ENCODE measurements at places on chromosomes 3 and 15. TPM values are rescaled to one million over a fixed set of nuclear protein-coding genes. Genes with fewer than 3 reads are reported as not detected.
A peak's percentile ranks its signal among the peaks of the same experiment; 100 is the strongest.

- H3K4me3 ChIP-seq, result no peak overlapping the region
- no peaks in the 10 kb centered on the region for H3K4me1 ChIP-seq
- no peaks in the 10 kb centered on the region for H3K36me3 ChIP-seq
- DNase-seq, result no peak
- no peaks in the 10 kb centered on the region for H3K27me3 ChIP-seq
- H3K27ac ChIP-seq, result no peak overlapping the region
Measured at GRCh38 chr3:171654809-171655208, 155.5 kb downstream of the PLD1 start.

LINGO1 gene
- total RNA-seq, result not detected

DNA sequence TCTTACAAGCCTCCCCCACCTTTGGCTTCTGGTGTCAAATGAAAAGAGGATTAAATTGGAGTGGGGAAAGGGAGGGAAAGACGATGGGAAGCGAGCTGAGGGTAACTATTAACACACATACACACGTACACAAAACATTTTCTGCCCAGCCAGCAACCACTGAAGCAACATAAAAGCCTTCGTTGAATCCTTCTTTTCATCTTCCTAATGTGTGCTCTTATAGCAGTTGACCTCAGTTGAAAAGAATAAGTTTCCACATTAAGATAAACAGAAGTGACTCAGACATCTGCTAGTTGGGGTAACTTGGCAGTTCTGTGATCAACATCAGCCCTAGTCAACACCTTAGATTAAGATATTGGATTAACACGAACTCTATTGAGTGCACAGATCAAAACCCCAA lies 558.5 kb downstream of the MECOM start:
- no peak overlapping the region for H3K27ac ChIP-seq
- H3K36me3 ChIP-seq, result no peaks in the 10 kb centered on the region
- H3K27me3 ChIP-seq, result no peaks in the 10 kb centered on the region
- DNase-seq, result no peak
- H3K4me1 ChIP-seq, result no peaks in the 10 kb centered on the region

DNA sequence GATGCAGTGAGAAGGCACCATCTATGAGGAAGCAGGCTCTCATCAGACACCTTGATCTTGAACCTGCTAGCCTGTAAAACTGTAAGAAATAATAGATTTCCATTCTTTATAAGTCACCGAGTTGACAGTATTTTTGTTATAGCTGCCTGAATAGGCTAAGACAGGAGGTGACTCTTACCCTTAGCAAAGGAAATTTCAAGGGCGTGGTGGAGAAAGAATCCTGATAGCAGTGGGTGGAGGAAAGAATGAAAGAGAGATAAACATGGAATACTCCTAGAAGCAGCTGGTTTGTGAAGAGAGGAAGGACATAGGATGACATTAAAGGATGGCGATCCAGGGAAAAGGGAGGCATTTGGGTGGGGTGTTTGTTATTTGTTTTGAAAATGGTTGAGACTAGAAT lies 41.4 kb downstream of the SIDT1 start:
- peaks cover 8% of the 10 kb centered on the region for H3K4me1 ChIP-seq
- no peak overlapping the region for H3K4me3 ChIP-seq
- DNase-seq, result no peak
- H3K36me3 ChIP-seq, result no peaks in the 10 kb centered on the region
- H3K27ac ChIP-seq, result no peak overlapping the region

GRCh38 chr3:99393961-99394360 lies 244.4 kb upstream of the COL8A1 start:
- H3K4me3 ChIP-seq, result no peak overlapping the region
- H3K36me3 ChIP-seq, result no peaks in the 10 kb centered on the region
- H3K4me1 ChIP-seq, result no peaks in the 10 kb centered on the region
- H3K27ac ChIP-seq, result no peak overlapping the region
- no peak for DNase-seq

GRCh38 chr3:3998140-3998922 lies 199.1 kb downstream of the LRRN1 start:
- H3K4me3 ChIP-seq, result no peak overlapping the region
- DNase-seq, result peak; percentile 39
- H3K36me3 ChIP-seq, result no peaks in the 10 kb centered on the region

GOLGA6B gene
- total RNA-seq, result not detected

GRCh38 chr3:77179762-77180161 lies 139.9 kb downstream of the ROBO2 start:
- H3K4me3 ChIP-seq, result no peak overlapping the region
- no peaks in the 10 kb centered on the region for H3K4me1 ChIP-seq
- no peak overlapping the region for H3K27ac ChIP-seq
- H3K36me3 ChIP-seq, result no peaks in the 10 kb centered on the region
- no peaks in the 10 kb centered on the region for H3K27me3 ChIP-seq

DNA sequence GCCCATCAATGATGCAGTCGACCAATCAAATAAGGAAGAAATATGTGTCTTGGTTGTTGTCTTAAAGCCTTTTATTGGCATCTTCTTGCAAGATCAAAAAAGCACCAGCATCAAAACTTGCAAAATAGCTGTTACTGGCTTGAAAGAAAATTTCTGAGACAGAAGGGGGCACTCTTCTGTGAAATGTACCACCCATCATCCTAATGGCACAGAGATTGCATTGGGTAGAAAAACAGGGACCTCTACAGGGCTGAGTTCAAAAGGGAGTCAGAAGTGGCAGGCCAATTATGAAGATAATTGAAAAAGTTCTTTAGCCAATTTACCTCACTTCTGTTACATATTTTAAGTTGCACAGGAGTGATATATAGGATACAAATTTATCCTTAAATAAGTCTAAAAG lies 122.3 kb upstream of the GPR149 start:
- H3K4me3 ChIP-seq, result no peak overlapping the region
- no peak overlapping the region for H3K27ac ChIP-seq
- H3K27me3 ChIP-seq, result peaks cover 2% of the 10 kb centered on the region
- H3K4me1 ChIP-seq, result no peaks in the 10 kb centered on the region

- H3K27ac ChIP-seq, result no peak overlapping the region
- H3K4me1 ChIP-seq, result peaks cover 20% of the 10 kb centered on the region
- no peaks in the 10 kb centered on the region for H3K36me3 ChIP-seq
- no peaks in the 10 kb centered on the region for H3K27me3 ChIP-seq
- H3K4me3 ChIP-seq, result no peak overlapping the region
Measured at GRCh38 chr3:112017091-112017490, 17.4 kb upstream of the TMPRSS7 start.

GRCh38 chr15:66886241-66886675 lies 179.1 kb upstream of the SMAD3 start:
- no peak for DNase-seq
- no peaks in the 10 kb centered on the region for H3K36me3 ChIP-seq
- H3K4me1 ChIP-seq, result peaks cover 4% of the 10 kb centered on the region
- H3K4me3 ChIP-seq, result no peak overlapping the region
- H3K27me3 ChIP-seq, result peaks cover 2% of the 10 kb centered on the region

- H3K27ac ChIP-seq, result no peak overlapping the region
- no peaks in the 10 kb centered on the region for H3K27me3 ChIP-seq
- DNase-seq, result no peak
Measured at GRCh38 chr3:41575724-41576123, 376.4 kb downstream of the CTNNB1 start.

- H3K4me1 ChIP-seq, result peaks cover 19% of the 10 kb centered on the region
- no peaks in the 10 kb centered on the region for H3K27me3 ChIP-seq
- no peak for DNase-seq
- peaks cover 66% of the 10 kb centered on the region for H3K36me3 ChIP-seq
Measured at GRCh38 chr3:9450991-9451390, 53.6 kb downstream of the SETD5 start.

DNA sequence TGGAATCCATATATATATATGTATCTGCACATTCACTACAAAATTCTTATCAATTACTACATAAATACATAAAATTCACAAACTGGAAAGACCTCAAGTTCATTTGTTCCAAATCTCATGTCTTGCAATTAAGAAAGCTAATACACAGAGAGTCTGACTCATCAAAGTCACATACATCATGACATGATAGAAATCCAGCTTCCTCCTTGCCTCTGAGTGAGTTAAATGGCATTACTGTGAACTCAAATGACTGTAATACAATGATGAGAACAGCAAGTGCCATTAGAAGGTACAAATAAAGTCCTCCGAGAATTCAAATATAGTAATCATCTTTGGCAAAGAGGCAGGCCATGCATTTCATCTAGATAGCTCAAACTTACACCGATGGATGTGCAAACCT lies 55.1 kb upstream of the AGTR1 start:
- no peaks in the 10 kb centered on the region for H3K4me1 ChIP-seq
- no peak for DNase-seq
- no peaks in the 10 kb centered on the region for H3K27me3 ChIP-seq
- no peaks in the 10 kb centered on the region for H3K36me3 ChIP-seq

DNA sequence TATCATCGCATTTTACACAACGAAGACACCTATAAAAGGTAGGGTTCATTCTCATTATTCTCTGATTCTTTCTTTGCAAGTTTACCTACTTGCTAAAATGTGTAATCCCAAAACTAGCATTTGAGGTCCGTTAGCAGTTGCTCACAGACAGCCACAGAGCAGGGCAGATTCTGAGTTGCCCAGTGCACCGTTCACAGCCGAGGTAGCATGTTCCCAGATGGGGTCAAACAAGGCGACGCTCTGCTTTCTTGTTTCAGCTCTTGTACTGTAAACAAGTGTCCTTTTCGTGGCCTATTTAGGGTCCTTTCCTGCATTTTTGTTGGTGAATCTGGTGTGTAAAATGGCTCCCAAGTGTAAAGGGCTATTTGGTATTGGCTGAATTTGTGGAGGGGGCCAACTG lies 3.1 kb downstream of the PPP1R2 start:
- peaks cover 29% of the 10 kb centered on the region for H3K36me3 ChIP-seq
- peak overlapping the region; percentile 90 for H3K27ac ChIP-seq
- peak overlapping the region; percentile 95 for H3K4me3 ChIP-seq
- no peaks in the 10 kb centered on the region for H3K27me3 ChIP-seq
- peak; percentile 70 for DNase-seq

DNA sequence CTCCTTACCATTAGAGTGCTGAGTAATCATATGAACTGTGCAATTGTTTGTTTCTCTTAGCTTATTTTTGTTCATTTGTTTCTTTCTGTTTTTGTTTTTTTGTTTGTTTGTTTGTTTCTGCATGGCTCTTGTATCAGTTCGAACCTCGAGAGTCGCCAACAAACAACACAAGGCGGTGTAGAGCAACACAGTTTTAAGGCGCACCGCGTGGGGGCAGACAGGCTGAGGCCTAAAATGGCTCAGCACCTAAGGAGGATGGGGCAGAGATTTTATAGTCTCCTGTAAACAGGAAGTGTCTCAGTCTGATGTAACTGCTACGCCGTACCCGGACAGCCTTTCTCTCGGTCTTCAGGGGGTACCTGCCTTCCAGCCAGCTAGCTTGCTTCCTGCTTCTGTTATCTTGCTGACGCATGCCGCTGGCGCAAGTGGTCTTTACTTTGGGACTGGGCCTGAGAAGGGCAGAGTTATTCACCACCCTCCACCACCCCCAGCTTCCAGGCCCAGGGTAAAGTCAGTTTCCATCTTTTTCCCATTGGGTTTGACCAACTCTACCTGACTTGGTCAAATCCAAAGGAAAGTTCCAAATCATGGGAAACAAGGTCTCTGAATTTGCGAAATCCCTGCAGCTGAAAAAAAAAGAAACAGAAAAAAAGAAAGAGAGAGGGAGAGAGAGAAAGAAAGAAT lies 25.8 kb upstream of the MFGE8 start:
- no peaks in the 10 kb centered on the region for H3K27me3 ChIP-seq
- no peaks in the 10 kb centered on the region for H3K4me1 ChIP-seq
- no peak overlapping the region for H3K27ac ChIP-seq
- no peaks in the 10 kb centered on the region for H3K36me3 ChIP-seq
- DNase-seq, result no peak
- no peak overlapping the region for H3K4me3 ChIP-seq

GRCh38 chr3:182755308-182755707 lies 38.0 kb upstream of the ATP11B start:
- no peaks in the 10 kb centered on the region for H3K4me1 ChIP-seq
- no peaks in the 10 kb centered on the region for H3K36me3 ChIP-seq
- H3K27ac ChIP-seq, result no peak overlapping the region
- no peaks in the 10 kb centered on the region for H3K27me3 ChIP-seq
- DNase-seq, result no peak
- H3K4me3 ChIP-seq, result no peak overlapping the region

RNU5B-1 gene
- not detected for total RNA-seq

COL6A6 gene
- total RNA-seq, result not detected

- H3K27ac ChIP-seq, result peak overlapping the region; percentile 61
- peaks cover 6% of the 10 kb centered on the region for H3K36me3 ChIP-seq
- H3K27me3 ChIP-seq, result no peaks in the 10 kb centered on the region
- peak; percentile 21 for DNase-seq
- H3K4me1 ChIP-seq, result peaks cover 37% of the 10 kb centered on the region
Measured at GRCh38 chr3:188439080-188439479, 285.1 kb downstream of the LPP start.

DNA sequence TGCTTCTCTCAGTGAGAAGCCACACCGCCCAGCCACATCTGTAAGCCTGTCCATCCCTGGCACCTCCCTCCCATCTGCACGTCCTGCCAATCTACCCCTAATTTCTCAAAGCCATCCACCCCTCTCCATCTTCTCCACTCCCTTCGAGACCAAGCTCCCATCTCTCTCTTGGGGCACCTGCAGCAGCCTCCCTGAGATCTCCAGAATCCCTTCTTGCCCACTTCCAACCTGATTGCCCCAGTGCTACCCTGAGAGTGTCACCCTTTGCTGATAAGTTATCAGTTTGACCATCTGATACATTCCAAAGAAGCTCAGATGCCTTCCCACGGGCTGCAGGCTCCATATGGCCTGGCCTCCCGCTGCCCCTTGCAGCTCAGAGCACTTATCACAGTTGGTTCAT lies 496.1 kb downstream of the SHQ1 start:
- no peaks in the 10 kb centered on the region for H3K27me3 ChIP-seq
- H3K27ac ChIP-seq, result no peak overlapping the region
- peaks cover 15% of the 10 kb centered on the region for H3K4me1 ChIP-seq
- no peak overlapping the region for H3K4me3 ChIP-seq

KBTBD12 gene
- not detected for total RNA-seq

GRCh38 chr15:33320017-33320416 lies 9.2 kb downstream of the RYR3 start:
- H3K4me3 ChIP-seq, result no peak overlapping the region
- no peak overlapping the region for H3K27ac ChIP-seq
- no peaks in the 10 kb centered on the region for H3K36me3 ChIP-seq
- peaks cover 8% of the 10 kb centered on the region for H3K27me3 ChIP-seq
- DNase-seq, result no peak

DNA sequence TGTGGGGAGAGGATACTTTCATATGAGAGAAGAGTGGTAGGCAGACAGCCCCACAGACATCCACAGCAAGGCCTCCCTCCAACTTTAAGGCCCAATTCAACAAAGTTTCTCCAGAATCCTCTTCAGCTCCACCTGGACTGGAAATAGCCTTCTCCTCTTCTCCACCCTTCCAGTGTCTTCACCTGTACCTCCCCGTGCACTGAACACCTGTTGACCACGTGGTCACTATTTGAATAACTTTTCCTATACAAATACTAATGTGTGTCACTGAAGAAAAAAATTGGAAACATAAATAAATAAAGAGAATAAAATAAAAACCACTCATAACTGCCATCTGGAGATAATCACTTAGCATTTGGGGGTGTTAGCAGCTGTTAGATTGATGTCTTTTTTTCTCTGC lies 52.9 kb downstream of the CCNL1 start:
- no peak for DNase-seq
- H3K27ac ChIP-seq, result no peak overlapping the region
- no peaks in the 10 kb centered on the region for H3K36me3 ChIP-seq
- H3K4me3 ChIP-seq, result no peak overlapping the region

CKMT1B gene
- not detected for total RNA-seq

- peaks cover 2% of the 10 kb centered on the region for H3K27me3 ChIP-seq
- H3K36me3 ChIP-seq, result no peaks in the 10 kb centered on the region
- no peaks in the 10 kb centered on the region for H3K4me1 ChIP-seq
- DNase-seq, result no peak
- no peak overlapping the region for H3K27ac ChIP-seq
Measured at GRCh38 chr3:141170678-141171295, 60.8 kb upstream of the PXYLP1 start.

GRCh38 chr3:193481436-193481835 lies 73.3 kb downstream of the ATP13A4 start:
- DNase-seq, result no peak
- no peaks in the 10 kb centered on the region for H3K36me3 ChIP-seq
- H3K4me3 ChIP-seq, result no peak overlapping the region
- H3K27ac ChIP-seq, result no peak overlapping the region
- H3K27me3 ChIP-seq, result peaks cover 2% of the 10 kb centered on the region
- H3K4me1 ChIP-seq, result no peaks in the 10 kb centered on the region
